ENCODE measurements at places on chromosomes 1 and 21.

- DNase-seq: no peak
These were observed 31.9 kb downstream of the NHLH2 start for GRCh38 chr1:115809076-115809475.

GRCh38 chr1:247487057-247487456 lies 29.2 kb upstream of the OR2B11 start:
- peak; percentile 2 for DNase-seq

- no peak for DNase-seq
These were observed 1.7 kb downstream of the HSPG2 start for GRCh38 chr1:21935393-21935804.

DNA sequence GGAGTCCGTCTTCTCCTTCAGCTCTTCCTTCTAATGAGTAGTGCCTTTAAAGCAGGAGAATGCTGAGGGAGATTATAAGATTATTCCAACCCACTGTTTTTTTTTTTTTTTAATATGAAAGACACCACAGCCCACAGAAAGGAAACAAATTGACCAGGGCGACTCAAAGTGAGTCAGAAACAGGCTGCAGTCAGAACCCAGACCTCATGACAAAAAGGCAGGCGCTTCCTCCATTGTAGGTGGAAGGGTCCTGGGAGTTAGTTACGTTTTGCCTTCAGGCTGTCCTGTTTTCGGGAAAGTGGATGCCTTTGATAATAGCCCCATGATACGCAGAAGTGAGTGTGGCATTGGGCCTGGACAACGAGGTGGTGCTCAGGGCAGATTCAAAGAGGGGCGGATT lies 21.0 kb downstream of the PLXNA2 start:
- DNase-seq: no peak

GRCh38 chr1:27053977-27054753 lies 41.5 kb upstream of the TENT5B start:
- no peak for DNase-seq

DNA sequence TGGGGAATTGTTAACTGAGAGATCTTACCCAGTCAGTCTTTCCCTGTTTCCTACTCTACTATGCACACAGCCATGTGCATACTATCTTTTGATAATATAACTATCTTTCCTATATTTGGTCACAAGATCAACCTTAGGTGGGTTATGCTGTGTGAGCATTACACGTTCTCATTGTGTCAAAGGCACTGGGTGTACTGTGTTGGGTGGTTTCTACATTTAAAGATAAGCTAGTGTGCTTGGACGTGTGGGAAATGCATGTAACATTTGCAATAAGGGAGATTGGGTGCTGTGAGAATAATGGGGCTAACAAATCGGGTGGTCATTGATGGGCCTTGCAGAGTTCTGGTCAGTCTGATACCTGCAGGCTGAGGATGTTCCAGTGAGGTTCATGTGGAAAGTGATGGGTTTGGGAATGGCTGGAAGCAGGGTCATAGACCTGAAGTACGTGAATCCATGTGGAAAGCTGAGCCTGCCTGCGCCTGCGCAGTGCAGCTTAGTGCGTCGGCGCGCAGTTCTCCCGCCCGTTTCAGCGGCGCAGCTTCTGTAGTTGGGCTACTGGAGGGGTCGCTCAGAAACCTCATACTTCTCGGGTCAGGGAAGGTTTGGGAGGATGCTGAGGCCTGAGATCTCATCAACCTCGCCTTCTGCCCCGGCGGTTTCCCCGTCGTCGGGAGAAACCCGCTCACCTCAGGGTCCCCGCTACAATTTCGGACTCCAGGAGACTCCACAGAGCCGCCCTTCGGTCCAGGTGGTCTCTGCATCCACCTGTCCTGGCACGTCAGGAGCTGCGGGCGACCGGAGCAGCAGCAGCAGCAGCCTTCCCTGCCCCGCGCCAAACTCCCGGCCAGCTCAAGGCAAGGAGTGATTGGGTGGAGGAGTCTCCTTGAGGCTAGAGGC lies at the start of gene MSH4:
TSS of gene MSH4 (plus strand) at position 507 of the 897 bp plus-strand sequence. CDS start at position 611, 104 bp downstream.
- no peak for DNase-seq

DNA sequence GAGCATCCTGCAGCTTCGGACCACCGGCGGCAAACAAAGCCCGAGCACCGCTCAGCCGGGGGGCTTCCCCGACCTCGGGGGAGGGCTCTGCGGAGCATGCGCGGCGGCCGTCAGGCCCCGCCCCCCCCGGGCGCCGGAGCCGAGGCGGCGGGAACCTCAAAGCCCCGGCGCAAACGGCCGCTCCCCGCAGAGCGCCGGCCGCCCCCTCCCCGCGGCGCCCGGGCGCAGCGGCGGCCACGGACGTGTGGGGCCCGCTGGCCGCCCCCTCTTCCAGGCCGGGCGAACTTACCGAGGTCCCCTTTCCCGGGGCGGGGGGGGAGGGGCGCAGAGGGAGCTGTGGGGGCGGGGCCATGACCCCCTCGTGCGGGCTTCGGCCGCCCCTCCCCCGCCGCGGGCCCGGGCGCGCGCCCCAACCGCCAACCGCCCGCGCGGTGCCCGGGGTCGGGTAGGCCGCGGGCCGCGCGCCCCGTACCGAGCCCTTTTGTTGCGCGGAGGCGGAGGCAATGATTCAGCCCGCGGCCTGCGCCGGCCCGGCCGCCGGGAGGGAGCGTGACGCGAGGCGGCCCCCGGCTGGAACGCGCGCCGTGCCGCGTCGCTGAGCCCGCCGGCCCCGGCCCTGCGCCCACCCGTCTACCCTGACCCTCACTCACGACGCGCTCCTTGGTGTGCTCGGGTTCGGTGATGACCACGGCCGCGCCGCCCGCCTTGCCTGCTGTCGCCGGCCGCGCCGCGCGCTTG lies 1.7 kb downstream of the RCC2 start:
- peak; percentile 30 for DNase-seq

All from stimulated activated CD8-positive, alpha-beta memory T cell treated with anti-CD3 and anti-CD28 coated beads, Interleukin-2, amount 100 ng/mL, for 1 hour (primary cell).